Skin of body (tissue), 3 donors: ENCODE measurements at places on chromosomes 1 and 21. TPM values are rescaled to one million over a fixed set of nuclear protein-coding genes. Genes with fewer than 3 reads are reported as not detected.

Gene IFNLR1
- 3.4 TPM for total RNA-seq

Gene DNALI1
- 1.1 TPM for total RNA-seq

Gene SUSD4
- total RNA-seq = 12.9 TPM

Gene CLCNKB
- total RNA-seq = 0.20 TPM

Gene RAP1GAP
- total RNA-seq = 3.9 TPM

Gene SYT6
- 0.10 TPM for total RNA-seq

Gene UBL4B
- total RNA-seq = 0.20 TPM

Gene LSS
- total RNA-seq = 59.4 TPM

Gene TMEM82
- not detected for total RNA-seq

Gene CD1E
- 2.7 TPM for total RNA-seq

Gene PYHIN1
- total RNA-seq = 0.20 TPM

Gene BNIPL
- total RNA-seq = 37.0 TPM

Gene IL12RB2
- total RNA-seq = 2.2 TPM
